RWPE1 (cell line): ENCODE measurements at places on chromosomes 12 and 14.

DNA sequence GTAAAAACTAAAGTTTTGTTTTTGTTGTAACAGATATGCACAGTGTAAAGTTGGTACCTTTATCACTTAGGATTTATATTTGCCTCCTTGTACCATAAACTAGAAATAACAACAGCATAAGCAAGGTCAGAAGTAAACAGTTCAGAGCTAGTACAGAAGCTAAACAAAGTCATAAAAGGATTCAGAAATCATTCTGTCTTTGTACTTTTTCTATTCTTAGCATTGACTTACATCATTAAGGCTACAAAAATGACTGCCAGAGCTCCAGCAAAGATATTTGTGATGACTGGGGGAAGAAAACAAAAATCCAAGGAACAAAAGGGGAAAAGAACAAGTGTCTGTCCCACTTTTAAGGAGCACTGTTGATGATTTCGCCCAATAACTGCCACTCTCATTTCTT is 347.2 kb downstream of the CCDC91 start:
- DNase-seq = no peak

GRCh38 chr14:21160061-21160610 is 4.3 kb upstream of the OR5AU1 start:
- DNase-seq = no peak

DNA sequence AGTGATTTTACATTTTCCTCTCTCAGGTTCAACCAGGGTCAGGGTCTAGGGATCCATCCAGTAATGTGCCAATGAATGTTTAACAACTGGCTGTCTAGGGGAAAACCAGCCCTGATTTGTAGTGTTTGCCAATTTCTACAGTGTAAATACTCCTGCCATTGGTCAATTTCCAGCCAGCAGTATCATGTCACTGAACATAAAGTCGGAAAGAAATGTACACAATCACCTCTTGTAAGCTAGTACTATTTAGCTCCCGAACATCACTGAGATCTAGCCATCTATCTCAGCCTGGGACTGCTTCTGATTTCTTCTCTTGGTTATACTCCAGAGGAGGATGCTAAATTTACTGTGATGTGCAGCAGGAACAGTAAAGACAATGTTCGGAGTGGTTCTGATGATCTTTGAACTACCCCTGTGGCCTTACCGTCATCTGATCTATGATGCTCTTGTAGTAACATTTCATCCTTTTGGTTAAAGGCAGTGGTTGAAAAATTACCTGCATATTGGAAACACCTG is 36.7 kb upstream of the EGLN3 start:
- no peak for DNase-seq

DNA sequence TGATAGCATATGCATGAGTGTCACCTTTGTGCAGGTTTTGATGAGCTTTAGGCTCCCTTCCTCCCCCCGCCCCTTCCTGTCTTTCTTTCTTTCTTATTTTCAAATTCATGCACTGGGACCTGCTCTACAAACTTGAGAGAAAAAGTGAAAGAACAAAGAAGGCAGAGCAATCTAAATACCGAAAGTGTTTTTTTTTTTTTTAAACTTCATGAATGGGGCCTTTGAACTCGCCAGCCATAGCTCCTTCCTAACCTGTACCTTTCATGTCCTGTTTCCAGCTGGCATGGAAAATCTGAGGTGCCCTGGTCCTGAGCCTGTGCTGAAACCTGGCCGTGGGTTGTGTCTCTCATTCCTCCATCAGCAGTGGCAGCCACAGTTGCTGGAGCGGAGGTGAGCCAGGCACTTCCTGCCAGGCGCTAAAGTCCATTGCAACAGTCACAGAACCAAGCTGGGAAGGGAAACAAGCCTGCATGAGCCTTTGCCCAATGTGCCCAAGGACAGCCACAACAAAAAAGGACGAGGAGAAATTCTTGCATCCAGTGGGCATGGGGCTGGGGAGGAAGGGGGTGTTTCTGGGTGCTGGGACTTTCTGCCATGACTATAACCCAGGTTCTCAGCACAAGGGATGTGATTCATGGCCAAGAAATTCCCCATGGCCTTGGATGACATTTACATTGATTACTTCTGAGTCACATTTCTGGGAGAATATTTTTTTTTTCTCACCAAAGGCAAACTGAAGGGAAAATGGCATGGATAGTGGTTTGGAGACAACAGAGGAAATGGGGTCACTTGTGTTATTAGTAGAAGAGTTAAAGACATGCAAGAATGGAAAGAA is 102.7 kb downstream of the TMEM30B start:
- DNase-seq = peak; percentile 93

GRCh38 chr12:64806593-64807460 is 17.6 kb upstream of the TBC1D30 start:
- no peak for DNase-seq

DNA sequence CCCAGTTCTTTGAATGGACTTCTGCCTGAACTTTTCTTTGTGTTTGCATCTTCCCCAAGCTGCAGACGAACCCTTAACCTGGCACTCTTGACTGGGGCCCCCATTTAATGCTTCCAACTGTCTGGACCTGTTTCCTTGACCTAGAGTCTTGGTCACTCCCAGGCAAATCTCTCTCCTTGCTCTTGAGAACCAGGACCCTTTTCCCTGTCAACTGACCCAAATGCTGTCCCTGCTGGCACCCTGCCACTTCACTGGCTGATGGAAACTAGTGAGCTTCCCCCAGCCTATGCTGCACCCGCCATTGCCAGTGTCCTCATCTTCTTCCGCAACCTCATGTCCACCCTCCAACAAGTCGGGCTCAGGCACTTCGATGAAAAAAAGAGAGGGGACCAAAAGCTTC is 79.5 kb downstream of the PRIMA1 start:
- no peak for DNase-seq

GRCh38 chr14:78713716-78714115 is 543.5 kb downstream of the NRXN3 start:
- no peak for DNase-seq

DNA sequence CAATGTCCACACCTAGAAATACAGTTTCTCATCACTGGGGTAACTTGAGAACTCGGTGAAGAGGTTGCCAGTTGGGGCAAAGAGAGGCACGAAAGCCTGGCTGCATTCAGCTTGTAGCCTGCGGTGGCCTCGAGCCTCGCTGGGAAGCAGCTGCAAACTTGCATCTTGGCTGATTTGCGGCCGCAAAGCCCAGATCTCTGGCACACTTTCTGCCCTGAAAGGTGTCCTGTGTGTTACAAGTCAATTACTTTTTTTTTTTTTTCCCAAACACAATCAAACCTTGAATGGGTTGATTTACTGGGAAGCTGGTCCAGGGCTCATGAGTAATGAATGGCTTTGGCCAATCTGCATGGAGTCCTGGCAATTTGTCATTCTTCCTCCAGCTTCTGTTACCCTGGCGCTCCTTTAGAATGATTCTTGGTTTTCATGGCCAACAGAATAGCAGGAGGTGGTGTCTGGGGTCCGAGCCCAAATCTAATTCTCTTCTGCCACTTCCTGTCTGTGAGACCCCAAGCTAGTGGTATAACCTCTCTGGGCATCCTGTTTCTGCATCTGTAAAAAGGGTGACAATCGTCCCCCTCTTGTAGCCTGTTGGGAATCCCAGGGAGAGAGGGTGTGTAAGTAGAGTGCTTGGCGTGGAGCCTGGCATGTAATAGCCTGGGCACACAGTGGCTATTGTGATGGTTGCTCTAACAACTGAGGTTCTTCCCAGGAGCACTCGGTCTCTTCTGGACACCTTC is 6.7 kb downstream of the BCL7A start:
- peak; percentile 64 for DNase-seq

DNA sequence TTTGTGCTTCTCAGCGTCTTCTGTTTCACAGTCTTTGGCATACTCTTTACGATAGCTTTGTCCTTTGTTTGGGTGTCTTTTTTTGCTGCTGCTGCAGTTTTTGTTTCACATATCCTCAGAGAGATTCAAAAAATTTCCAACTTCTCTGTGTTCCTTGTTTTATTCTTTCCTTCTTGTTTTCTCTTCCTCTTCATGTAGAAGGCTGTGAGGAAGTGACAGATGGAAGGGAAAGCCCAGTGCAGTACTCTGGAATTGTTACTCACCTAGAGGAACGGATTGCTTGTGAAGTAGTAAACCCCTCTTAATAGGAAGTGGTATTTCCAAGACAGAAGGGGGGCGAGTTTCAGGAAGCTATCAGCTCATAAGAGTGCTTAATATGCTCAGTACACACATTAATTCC is 1.7 kb downstream of the CREBL2 start:
- no peak for DNase-seq

DNA sequence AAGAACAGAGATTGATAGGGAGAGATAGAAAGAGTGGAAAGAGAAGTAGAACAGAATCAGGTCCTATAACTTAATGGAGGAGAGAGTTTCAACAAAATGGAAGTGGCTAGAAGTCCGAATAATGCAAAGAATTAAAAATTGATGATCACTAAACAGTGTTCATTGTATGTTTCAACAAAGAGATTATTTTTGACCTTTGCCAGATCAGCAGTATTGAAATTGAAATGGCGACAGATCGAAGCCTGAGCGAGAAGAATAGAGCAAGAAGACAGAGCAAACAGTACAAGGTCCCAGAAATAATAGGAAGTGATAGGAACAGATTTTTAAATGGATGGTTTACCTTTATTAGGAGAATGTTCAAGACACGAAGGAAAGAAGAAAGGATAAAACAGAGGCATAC is 1012.8 kb upstream of the FBXO33 start:
- DNase-seq = no peak

DNA sequence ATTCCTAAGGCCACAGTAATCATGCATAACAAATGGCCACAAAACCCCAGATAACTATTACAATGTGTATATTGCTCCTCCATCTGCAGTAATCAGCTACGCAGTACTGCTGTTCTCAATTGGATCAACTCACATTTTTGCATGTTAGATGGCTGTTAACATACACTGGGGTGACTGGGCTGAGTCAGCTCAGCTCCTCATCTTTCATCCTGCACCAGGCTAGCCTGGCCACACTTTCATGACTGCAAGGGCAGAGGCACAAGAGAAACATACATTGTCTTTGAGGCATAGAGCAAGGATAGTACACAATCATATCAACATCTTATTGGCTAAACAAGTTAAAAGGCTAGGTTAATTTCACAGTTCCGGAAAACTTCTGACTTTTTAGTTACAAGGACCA is 306.6 kb downstream of the SLC6A15 start:
- no peak for DNase-seq

- DNase-seq = no peak
Observed at GRCh38 chr12:13104409-13104808, 942 bp upstream of the GSG1 start.

DNA sequence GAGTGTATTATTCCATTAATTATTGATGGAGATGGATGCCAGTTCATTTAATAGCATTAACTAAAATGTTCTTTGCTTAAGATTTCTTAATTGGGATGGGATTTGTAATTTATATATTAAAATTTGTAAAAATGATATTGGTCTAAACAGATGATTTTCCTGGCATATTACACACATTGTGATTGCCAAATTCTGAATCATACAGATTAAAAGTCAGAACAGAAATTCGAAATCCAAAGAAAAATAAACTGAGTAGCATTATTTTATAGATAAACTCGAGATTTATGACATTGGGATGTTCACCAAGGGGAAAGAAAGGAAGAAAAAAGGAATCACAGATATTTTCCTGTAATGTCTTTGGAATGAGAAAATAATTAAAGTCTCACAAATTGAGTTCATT is 481.1 kb downstream of the CCER1 start:
- no peak for DNase-seq

DNA sequence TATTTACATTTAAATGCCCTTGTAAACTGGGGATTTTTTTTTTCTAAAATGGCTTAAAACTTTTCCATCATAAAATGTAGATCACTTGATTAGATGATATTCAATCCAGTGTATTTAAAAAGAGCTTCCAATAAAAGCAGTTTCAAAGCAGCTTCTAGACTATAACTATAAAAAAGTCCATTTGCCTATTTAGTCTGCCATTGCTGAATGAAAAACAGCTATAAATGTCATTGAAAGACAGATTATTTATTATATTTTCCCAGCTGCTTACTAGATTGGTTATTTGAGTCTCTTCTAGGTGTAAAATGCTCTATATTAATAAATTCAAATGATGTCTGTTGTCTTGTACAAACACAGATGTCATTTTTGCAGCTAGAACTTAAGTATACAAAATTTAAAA is 414.8 kb downstream of the RMST start:
- DNase-seq = no peak

DNA sequence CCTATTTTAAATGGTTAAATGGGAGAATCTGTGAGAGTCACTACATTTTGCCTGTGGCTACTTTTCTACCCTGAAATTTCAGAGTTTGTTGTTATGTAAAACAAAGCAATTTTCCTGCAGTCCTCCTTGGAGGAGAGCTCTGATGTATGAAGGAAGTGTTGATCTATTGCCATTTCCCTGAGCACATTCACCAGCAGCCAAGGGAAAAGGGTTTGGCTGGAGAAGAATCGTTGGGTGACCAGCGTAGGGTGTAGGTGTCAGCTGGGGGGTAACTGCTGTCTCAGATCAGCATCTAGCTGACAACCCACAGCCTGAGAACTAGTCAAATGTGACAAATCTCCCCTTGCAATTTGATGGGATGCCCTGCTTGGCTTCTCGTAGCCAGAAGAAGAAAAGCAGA is 230.5 kb downstream of the PDZRN4 start:
- DNase-seq = no peak

GRCh38 chr14:71137536-71138447 is 230.5 kb downstream of the PCNX1 start:
- DNase-seq = no peak

DNA sequence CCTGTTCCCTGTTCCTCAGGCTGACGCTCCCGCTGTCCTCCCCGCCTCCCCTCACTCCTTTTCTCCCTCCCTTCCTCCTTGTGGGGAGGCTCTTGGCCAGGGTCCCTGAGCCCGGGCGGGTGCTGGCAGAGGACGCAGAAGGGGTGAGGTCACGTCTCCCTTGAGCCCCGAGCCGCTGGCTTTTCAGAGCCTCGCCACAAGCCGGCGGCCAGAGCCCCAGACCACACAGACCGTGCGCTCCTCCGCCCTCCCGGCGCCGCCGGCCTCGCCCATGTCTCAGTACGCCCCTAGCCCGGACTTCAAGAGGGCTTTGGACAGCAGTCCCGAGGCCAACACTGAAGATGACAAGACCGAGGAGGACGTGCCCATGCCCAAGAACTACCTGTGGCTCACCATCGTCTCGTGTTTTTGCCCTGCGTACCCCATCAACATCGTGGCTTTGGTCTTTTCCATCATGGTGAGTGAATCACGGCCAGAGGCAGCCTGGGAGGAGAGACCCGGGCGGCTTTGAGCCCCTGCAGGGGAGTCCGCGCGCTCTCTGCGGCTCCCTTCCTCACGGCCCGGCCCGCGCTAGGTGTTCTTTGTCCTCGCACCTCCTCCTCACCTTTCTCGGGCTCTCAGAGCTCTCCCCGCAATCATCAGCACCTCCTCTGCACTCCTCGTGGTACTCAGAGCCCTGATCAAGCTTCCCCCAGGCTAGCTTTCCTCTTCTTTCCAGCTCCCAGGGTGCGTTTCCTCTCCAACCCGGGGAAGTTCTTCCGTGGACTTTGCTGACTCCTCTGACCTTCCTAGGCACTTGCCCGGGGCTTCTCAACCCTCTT is at the start of gene TMEM233:
Gene TMEM233, plus strand, starts transcription at position 197 of the 821 bp plus-strand sequence. Its CDS starts 75 bp downstream, at position 272.
- no peak for DNase-seq
